ENCODE measurements at places on chromosomes 1 and 21. TPM values are rescaled to one million over a fixed set of nuclear protein-coding genes. Genes with fewer than 3 reads are reported as not detected.
A peak's percentile ranks its signal among the peaks of the same experiment; 100 is the strongest.

DNA sequence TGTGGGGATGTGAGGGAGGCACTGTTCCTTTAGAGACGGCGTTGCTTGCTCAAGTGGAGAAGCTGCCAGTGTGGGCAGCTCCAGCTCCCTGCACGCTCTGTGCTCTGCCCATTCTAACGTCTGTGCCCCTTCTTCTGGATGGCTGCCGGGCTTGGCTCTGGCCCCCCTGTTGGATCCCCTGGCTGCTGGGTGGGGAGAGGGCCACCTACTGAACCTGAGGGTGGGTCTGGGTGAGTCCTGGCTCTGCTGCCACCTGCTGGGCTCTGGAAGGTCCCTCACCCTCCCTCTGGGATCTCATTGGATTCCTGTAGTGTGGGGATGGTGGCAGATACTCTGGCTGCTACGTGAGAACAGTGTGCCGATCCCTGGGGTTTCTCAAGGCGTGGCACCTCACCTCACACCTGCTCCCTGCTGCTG, 5.0 kb downstream of the PFKL start:
- no peak for DNase-seq

DNA sequence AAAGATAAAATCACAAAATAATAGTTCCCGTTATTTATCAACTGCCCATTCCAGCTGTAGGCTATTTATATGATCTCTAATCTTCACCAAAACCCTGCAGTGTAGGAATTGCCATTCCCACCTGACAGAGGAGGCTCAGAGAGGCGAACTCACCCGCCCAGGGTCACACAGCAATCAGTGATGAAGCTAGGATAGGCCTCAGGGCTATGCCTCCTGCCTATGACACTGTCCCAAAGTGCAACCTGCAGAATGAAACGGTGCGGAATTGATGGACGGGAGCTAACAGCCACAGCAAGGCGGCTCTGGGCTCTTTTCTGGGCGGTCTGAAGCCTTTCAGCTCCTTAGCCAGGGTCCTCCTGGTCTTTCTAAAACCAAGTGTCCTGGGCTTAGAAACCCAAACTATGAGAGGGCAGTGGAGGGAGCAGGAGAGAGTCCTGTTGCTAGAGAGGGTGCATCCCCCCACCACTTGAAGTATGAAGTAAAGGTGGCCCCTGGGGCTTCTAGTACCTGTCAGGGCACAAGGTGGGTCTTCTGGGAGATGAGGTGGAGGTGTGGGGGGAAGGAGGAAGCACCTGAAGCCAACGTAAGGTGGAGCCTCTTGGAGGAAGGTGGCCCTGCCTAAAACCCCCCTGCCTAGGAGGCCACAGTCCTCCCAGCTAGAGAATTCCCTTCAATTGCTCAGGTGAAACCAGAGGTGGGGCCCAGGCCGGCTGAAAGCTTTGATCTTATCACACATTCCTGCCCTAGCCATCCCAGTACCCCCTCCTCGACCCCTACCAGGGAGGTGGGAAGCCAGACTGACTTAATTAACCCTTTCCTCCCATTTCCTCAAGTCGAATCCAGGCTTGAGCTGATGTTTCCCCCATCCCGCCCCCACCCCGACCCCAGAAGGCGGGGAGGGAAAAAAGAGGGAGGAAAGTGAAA, 14.8 kb downstream of the HSPG2 start:
- no peak for DNase-seq

- no peak for DNase-seq
These were observed 68.0 kb downstream of the TEX35 start for GRCh38 chr1:178580876-178581275.

GRCh38 chr1:212529211-212529741, 79.3 kb upstream of the ATF3 start:
- no peak for DNase-seq

- DNase-seq, result no peak
These were observed 19.9 kb downstream of the SETD4 start for GRCh38 chr21:36040389-36040788.

- DNase-seq, result no peak
These were observed 235.3 kb downstream of the FAF1 start for GRCh38 chr1:50724626-50725286.

- peak; percentile 24 for DNase-seq
These were observed 106.6 kb downstream of the BCAR3 start for GRCh38 chr1:93574991-93575390.

- DNase-seq, result no peak
These were observed 77.5 kb downstream of the FNBP1L start for GRCh38 chr1:93525431-93525830.

DNA sequence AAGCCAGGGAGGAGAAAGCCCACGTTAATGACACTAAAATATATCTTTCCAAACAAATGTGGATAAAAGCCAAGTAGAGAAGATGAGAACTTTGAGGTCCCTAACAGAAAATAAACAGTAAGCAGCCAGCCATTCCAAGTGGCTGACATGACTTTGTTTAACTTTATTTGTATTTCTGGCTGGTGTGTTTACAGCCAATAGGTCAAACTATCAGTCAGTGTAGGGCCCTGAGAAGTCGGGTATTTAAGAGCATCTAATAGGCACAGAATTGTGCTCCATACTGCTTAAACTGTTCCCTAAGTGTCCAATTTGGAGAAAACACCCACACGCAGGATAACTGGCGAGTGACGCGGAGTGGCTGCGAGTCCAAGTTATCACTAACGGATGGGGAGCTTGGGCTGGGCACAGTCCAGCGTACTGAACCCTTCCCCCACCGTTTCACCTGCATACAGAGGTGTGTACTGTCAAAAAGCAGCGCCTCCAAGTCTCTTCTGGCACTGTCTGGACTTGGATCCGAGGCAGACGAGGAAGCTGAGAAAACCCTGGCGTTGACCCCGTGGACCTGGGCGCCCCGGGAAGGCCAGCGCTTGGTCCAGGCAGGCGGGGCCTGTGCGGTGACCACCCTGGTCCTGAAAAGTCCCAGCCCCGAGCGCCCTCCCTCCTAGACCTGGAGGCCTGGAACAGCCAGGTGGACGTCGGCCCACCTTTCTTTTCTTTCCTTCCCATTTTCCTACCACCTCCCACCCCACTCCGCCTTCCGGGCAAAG, 662 bp upstream of the LGALS8 start:
- no peak for DNase-seq

- DNase-seq, result no peak
These were observed 703 bp downstream of the PUM1 start for GRCh38 chr1:31064718-31065309.

- no peak for DNase-seq
These were observed 16.5 kb downstream of the CACNA1E start for GRCh38 chr1:181499825-181500224.

DNA sequence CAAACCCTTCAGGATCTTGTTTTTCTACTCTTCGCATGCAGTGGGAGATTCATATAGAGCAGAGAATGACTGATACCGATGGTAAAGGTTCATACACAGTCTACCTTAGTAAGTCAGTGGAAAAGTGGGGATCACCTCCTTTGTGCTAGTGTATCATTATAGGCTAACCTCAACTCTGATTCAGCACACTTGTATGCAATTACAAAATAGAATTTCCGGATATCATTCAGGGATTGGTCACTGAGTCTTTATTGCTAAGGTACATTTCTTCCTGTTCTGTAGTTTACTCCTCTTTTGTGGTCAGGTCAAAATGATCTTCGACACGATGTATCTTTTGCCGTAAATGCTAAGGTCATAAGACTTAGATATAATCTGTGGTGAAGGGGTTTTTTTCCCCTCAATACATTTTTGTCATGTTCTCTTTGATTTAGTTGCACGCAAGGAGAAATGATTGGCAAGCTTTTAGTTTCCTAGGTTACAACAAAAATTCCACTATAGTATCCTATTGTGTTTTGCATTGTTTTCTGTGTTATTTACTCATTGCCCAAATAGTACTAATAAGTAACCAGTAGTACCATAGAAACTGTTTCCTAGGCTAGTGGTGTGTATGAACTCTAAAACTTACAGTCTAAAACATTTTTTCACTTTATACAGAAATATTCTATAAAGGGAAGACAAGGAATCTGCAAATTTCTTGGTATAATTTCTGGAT, 35.7 kb upstream of the PLA2G4A start:
- no peak for DNase-seq

The POFUT2 gene
- total RNA-seq, result 29.6 TPM

The JAK1 gene
- 187 TPM for total RNA-seq

GRCh38 chr1:77465139-77465538, 183.3 kb downstream of the AK5 start:
- no peak for DNase-seq

- DNase-seq, result no peak
These were observed at the start of gene FAM3B for GRCh38 chr21:41316200-41317062. Gene FAM3B, plus strand, starts transcription at chr21:41316801. Its CDS starts 79 bp downstream, at chr21:41316880.

- no peak for DNase-seq
These were observed 110.1 kb upstream of the VAV3 start for GRCh38 chr1:108075055-108075454.

DNA sequence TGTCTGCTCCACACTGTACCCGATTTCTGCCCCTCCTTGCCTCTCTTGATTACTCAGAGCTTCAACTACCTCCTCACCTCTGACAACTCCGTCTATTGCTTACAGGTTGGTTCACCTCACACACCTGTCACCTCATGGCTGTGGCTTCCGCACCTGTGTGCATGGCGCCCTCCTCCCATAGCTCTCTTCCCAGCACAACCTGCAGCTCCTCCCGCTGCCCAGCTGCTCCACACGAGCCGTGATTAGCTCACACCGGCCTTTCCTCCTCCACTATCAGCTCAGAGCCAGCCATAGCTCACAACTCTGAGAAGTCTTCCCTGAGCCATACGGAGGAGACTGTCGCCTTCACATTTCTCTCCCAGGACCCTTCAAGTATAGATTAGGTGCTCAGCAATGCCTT, 67.5 kb downstream of the GNG4 start:
- no peak for DNase-seq

DNA sequence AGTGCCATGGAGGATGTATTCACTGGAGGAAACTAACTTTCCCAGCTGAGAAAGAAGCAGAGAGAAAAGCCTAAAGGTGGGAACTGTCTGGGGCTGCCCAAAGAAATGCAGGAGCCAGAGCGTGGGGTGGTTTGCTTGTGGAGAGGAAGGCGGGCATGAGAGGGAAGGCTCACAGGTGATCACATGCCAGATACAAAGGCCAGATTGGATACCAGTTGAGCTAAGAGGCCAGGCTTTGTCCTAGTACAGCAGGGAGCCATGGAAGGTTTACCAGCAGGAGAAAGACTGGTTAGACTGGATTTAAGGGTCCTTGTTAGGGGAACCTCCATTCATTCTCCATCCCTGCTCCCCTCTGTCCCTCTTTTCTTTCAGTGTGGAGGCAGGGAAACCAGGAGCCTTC, 66.4 kb downstream of the BEND5 start:
- DNase-seq, result no peak

DNA sequence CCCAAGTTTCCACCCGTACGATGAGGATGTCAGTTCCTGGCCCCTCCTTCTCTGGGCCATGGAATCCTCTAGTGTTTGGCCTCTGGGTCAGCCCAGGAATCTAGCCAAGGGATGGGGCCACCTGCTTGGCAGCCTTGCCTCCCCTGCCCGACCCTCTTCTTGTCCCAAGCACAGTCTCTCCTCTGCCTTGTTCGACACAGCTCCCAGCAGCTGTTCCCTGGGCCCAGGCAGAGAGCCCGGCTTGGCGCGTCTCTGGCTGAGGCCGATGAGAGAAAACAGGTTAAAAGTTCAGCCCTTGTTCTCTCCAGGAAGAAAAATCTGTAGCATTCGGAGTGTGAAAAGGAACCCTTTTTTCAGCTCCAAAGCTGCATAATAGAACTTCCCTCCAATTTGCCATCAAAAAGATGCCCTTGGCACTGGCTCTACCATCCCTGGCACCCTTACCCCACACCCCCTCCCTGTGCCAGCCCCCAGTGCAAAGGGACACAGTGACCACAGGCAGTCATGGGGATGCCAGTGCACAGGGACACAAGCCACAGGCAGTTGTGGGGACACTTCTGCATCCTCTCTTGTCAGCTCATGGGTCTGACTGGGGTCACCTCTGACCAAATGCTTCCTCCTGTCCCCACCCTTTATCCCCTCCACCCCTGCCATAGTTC, 68.4 kb downstream of the EPHB2 start:
- no peak for DNase-seq

DNA sequence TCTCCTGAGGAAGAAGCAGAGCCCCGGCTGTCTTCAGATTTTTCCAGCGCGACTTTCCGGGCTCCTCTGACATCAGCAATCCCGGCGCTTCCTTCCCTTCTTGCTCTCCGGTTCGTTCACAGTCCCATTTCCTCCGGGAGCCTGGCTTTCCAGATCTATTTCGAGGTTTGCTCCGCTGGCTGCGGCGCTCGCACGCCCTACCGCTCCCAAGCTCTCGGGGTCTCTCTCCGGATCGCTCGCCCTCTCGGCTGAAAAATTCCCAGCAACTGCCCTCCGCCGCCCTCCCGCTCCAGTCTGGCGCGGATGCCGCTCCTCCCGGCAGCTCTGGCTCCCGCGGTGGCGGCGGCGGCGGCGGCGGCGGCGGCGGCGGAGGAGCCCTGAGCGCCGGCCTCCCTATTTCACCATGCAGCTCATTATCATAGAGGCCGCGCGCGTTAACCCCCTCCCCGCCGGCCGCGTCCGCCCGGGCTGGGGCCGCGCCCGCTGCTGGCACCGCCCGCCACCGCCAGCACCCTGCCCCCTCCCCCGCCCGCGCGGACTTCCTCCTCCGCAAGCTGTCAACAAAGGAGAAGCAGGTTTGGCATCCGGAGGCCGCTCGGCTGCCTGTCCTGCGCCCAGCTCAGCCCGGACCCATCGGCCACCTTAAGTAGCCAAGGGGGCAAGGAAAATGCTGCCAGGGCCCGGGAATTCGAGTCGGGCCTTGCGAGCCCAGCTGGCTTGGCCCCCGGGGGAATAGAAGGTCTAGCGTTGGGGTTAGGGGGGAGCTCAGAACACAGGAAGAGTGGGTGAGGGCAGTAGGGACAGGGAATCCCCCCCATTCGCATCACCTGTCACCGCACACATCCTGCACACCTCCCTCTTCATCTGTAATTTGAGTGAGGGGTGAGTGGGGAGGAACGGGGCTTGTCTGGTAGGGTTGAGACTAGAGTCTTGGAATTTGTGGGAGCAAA, at the start of gene PLXNA2:
TSS of gene PLXNA2 (minus strand) at position 418 of the 950 bp plus-strand sequence. CDS start 26,462 bp downstream, outside the sequence.
- DNase-seq, result peak; percentile 94

GRCh38 chr1:191963286-191963685, 195.0 kb upstream of the RGS18 start:
- no peak for DNase-seq

The MYBPH gene
- 0.22 TPM for total RNA-seq

The CFH gene
- 72.7 TPM for total RNA-seq

DNA sequence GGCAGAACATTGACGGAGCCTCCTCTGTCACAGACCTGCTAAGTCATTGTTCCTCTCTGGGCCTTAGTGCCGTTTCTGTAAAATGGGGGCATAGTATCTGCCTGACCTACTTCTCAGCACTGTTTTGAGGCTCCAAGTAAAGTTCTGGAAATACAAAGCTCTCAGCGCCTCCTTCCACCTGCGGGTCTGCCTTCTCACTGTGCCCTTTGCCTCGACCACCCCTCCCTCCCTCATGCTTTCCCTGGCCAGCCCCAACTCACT, 15.4 kb upstream of the WASF2 start:
- no peak for DNase-seq

DNA sequence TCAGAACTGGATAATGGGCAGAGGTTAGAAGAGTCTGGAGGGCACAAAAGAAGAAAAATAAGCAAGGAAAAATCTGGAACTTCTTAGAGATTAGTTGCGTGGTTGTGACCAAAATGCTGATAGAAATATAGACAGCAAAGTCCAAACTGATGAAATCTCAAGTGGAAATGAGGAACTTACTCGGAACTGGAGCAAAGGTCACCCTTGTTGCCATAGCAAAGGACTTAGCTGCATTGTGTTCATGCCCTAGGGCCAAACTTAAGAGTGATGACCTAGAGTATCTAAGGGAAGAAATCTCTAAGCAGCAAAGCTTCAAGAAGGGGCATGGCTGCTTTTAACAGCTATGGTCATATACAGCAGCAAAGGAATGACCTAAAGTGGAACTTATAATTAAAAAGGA, 180.0 kb downstream of the TTLL7 start:
- DNase-seq, result no peak
